ENCODE measurements at places on chromosomes 1 and 21. TPM values are rescaled to one million over a fixed set of nuclear protein-coding genes. Genes with fewer than 3 reads are reported as not detected.

FCAMR gene
- not detected for total RNA-seq

TADA1 gene
- total RNA-seq = 11.6 TPM

CLCA1 gene
- 0.26 TPM for total RNA-seq

LCE3E gene
- total RNA-seq = not detected

ELAPOR1 gene
- under 0.01 TPM for total RNA-seq

ZNF695 gene
- total RNA-seq = 0.53 TPM

RGS13 gene
- not detected for total RNA-seq

SLC22A15 gene
- 22.6 TPM for total RNA-seq

TTC3 gene
- 64.1 TPM for total RNA-seq

STRIP1 gene
- 39.4 TPM for total RNA-seq

RUNX3 gene
- 0.26 TPM for total RNA-seq

TMEM51 gene
- total RNA-seq = 6.4 TPM

PHLDA3 gene
- total RNA-seq = 190 TPM

HNRNPR gene
- 84.0 TPM for total RNA-seq

RNU1-4 gene
- 2,323 TPM for total RNA-seq

SLC16A4 gene
- 34.2 TPM for total RNA-seq

KLHL21 gene
- 30.2 TPM for total RNA-seq

GPR157 gene
- total RNA-seq = 44.0 TPM

LYPD8 gene
- not detected for total RNA-seq

RHD gene
- total RNA-seq = not detected

PLEKHN1 gene
- total RNA-seq = 1.6 TPM

LCE1C gene
- not detected for total RNA-seq

RGS2 gene
- total RNA-seq = 29.5 TPM

OR2L2 gene
- total RNA-seq = not detected

WNT9A gene
- 7.3 TPM for total RNA-seq

OR14I1 gene
- total RNA-seq = not detected

SPRR2E gene
- 3.7 TPM for total RNA-seq

RXFP4 gene
- total RNA-seq = not detected

OR2L5 gene
- not detected for total RNA-seq

ACTL8 gene
- not detected for total RNA-seq

TTC39A gene
- 6.1 TPM for total RNA-seq

AMY1B gene
- total RNA-seq = not detected

MTARC1 gene
- total RNA-seq = 2.0 TPM
